ENCODE measurements at places on chromosomes 4 and X.

- no peak for DNase-seq
These were observed 300.5 kb upstream of the LCORL start for GRCh38 chr4:18321956-18322530.

GRCh38 chr4:61596606-61597340, 396.6 kb downstream of the ADGRL3 start:
- DNase-seq: no peak

GRCh38 chr4:121454251-121454979, 73.6 kb upstream of the QRFPR start:
- DNase-seq: no peak

DNA sequence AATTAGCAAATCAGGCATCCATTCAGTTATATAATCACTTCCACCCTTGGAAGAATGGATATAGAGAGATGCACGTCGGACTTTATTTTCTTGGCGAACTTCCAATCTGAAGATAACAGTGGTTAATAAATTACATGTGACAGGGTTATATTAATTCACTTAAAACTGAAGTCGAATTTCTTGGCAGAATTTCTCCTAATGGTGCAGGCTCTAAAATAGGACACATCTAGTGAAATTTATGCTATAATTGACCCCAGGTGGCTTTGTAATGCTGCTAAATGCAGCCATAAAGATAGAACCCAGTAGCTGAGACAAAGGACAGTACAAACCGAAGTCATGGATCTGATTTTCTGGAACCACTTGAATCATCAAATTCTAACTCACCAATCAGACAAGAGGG, 20.8 kb upstream of the SLC10A4 start:
- no peak for DNase-seq

DNA sequence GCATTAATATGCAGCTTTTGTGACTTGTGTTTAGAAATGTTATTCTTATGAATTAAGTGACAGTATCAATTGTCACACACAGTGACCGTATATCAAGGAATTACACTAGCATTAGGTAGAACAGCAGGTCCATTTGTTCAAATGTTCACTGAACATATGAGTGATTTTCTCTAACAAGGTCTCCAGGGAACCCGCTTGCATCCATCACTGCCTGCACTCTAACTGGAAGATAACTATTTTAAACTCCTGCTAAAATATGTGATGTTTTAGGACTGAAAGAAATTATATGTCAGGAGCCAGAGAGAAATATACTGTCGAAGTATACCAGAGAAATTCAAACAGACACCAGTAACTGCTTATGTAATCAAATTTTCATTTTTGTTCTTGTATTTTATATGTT, 1395.7 kb downstream of the PCDH18 start:
- DNase-seq: no peak

DNA sequence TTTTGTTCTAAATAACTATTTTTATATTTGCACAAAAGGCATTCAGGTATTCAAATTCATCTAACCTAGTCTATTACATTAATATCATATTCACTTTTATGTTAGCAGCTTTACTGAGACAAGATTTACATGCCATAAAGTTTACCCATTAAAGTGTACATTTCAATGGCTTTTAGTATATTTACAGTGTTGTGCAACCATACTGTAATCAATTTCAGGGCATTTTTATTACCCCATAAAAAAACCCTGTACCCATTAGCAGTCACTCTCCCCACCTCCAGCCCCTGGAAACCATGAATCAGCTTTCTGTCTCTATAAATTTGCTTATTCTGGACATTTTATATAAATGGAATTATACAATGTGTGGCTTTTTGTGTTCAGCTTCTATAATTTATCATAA, 95.9 kb upstream of the IL1RAPL1 start:
- no peak for DNase-seq

DNA sequence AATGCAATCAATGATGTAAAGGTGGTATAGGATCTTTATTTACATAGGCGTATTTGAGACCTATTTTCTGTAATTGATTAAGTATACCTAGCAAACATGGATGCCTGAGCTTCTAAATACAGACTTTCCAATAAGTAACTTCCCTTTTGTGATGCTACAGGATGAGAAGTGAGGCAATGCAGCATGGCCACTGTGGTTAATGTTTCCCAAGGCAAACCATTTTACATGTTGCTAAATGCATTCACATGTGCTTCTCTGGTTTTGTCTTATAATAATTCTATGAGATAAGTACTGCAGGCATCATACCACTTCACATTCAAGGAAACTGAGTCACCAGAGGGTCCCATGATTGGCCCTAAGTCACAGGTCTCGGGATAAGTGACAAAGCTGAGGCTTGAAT, 35.7 kb upstream of the NKX3-2 start:
- DNase-seq: no peak
